Calu3 (cell line): ENCODE measurements at places on chromosomes 16 and 17. TPM values are rescaled to one million over a fixed set of nuclear protein-coding genes. Genes with fewer than 3 reads are reported as not detected.
A peak's percentile ranks its signal among the peaks of the same experiment; 100 is the strongest.

DNA sequence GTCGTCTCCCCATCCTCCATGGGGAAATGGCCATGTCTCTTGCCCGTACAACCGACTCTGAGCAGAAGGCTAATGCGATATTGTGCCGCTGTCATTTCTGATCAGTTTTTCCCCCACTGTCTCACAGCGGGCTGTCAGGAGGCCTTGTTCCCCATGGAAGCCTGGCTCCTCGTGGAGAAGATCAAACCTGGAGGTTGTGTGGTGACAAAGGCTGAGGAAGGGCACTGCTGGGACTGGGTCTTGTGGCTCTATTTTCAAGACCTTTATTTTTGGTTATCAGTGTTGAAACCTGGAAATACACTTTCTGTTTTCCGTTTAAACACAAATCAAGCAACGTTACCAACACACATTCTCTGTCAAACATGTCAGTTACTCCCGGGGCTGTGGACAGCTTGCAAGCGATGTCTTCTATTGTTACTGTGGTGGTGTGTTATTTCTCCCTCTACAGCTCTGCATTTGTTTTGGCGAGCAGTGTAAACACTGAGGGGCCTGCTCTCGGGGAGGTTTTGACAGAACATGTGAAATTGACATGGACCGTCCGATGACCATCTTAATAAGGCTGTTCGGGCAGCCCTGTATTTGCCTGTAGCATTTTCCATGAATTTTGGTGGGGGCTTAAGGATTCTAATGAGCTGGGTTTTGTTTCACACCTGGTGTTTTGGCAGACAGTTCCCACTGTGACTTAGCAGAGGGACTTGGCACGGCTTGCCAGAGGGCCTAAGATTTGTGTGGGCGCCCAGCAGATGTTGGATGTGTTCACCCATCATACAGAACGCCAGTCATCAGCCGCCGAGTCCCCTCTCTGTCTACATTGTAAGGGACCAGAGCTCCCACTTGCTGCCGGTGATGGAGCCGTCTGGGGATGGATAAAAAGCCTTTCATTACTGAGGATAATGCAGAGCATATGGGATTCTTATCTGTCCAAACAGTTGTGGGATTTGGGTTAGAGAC, 12.5 kb downstream of the RBFOX1 start:
- DNase-seq, result no peak
- no peak overlapping the region for H3K4me3 ChIP-seq
- no peaks in the 10 kb centered on the region for H3K27me3 ChIP-seq
- no peak overlapping the region for H3K27ac ChIP-seq
- H3K4me1 ChIP-seq, result no peaks in the 10 kb centered on the region
- no peaks in the 10 kb centered on the region for H3K36me3 ChIP-seq

The CCDC40 gene
- 9.9 and 13.3 TPM in 2 replicates for total RNA-seq

- peaks cover 76% of the 10 kb centered on the region for H3K36me3 ChIP-seq
- peak within 1 kb of the TSS; percentile 73 for H3K4me3 ChIP-seq
- H3K4me1 ChIP-seq, result peaks cover 27% of the 10 kb centered on the region
- H3K27me3 ChIP-seq, result no peaks in the 10 kb centered on the region
These were observed at the start of gene CTDNEP1 for GRCh38 chr17:7251661-7252175. Gene CTDNEP1 (minus strand): TSS chr17:7251734. CDS start chr17:7251296, 438 bp downstream.

The CIITA gene
- total RNA-seq, result 16.3 and 22.4 TPM in 2 replicates

DNA sequence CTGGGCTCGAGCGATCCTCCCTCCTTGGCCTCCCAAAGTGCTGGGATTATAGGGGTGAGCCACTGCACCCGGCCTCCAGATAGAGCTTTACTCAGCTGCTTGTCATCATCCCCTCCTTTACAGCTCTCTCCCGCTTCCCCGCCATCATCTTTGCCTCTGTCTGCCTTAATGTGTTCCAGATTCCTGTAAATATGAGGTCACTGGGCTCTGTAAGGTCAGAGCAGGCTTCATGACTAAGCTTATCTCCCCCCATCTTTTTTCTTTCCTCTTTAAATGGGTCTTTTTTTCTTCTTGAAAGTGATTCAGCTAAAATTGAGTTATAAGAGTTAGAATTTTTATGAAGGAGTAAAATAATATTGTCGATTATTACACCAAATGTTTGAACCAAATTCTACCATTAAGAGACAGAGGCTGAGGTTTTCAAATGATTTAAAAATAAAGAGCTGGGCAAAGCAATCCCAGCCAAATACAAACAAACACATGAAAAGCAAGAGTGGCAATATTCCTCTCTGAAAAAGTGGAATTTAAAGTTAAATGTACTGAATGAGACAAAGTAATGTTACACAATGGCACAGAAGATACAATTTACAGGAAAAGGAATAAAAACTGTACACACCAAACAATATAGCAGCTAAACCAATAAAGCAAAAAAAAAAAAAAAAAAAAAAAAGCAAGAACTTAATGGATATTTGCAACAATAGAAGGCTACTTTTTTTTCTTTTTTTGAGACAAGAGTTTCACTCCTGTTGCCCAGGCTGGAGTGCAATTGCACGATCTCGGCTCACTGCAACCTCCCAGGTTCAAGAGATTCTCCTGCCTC, 62.1 kb downstream of the CRISPLD2 start:
- no peaks in the 10 kb centered on the region for H3K27me3 ChIP-seq
- H3K27ac ChIP-seq, result no peak overlapping the region
- H3K4me3 ChIP-seq, result no peak overlapping the region
- H3K36me3 ChIP-seq, result peaks cover 5% of the 10 kb centered on the region
- peaks cover 23% of the 10 kb centered on the region for H3K4me1 ChIP-seq
- no peak for DNase-seq

The GRB7 gene
- total RNA-seq, result 2,531 and 2,746 TPM in 2 replicates

GRCh38 chr16:88014954-88015805, 63.9 kb downstream of the BANP start:
- no peaks in the 10 kb centered on the region for H3K4me1 ChIP-seq
- H3K27me3 ChIP-seq, result no peaks in the 10 kb centered on the region
- H3K4me3 ChIP-seq, result no peak overlapping the region

DNA sequence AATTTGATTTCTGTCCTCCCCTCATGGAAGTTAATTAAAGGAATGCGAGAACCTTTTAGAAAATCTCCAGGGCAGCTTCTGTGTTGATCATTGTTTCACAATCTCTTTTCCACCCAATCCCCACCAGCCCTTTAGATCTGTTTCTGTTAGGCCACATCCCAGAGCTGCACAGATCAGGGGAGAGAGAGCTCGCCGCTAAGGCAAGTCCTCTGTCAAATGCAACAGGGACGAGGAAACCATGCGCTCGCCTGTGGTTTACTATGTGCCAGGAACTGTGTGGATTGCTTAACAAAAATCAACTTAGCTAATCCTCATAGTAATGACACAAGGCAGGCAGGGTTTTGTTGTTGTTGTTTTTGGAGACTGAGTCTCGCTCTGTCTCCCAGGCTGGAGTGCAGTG, 115.4 kb downstream of the SALL1 start:
- no peak for DNase-seq
- no peak overlapping the region for H3K27ac ChIP-seq
- no peaks in the 10 kb centered on the region for H3K4me1 ChIP-seq

DNA sequence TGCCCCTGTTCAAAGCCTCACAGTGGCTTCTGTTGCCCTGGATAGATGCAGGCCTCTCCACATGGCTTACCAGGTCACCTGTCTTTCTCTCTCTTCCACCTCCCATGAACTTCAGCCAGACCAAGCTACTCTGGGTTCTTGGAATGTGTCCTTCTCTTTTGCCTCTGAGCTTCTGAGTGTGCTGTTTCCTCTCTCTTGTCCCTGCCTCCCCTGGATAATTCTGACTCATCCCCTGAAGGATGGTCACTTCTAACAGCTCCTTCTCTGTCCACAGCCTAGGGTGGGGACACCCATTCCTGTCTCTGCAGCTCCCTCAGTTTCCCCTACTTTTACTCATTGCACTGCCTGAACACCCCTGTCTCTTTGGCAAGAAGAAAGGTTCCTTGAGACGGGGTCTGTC, 2.9 kb downstream of the GUCY2D start:
- H3K27me3 ChIP-seq, result peaks cover 75% of the 10 kb centered on the region
- no peak for DNase-seq
- H3K4me3 ChIP-seq, result no peak overlapping the region
- no peak overlapping the region for H3K27ac ChIP-seq

The TMEM100 gene
- not detected in 2 replicates for total RNA-seq

DNA sequence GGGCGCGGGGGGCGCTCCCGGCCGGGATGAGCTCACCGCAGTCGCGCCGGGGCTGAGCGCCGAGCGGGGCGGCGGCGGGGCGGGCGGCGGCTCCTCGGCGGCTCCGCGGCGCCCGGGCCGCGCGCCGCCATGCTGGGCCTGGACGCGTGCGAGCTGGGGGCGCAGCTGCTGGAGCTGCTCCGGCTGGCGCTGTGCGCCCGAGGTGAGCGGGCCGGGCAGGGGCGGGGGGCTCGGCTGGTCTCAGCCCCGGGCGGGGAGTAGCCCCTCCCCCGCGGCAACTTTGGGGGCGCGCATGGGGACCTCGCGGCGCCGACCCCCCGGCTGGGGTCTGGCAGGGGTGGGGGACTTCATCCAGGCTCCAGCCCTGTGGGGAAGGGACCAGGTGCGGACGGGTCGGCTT, at the start of gene ARHGDIG:
Gene ARHGDIG (plus strand): TSS at position 40 of the 400 bp plus-strand sequence. CDS start 90 bp downstream, at position 130.
- H3K27me3 ChIP-seq, result peaks cover 41% of the 10 kb centered on the region
- peaks cover 6% of the 10 kb centered on the region for H3K36me3 ChIP-seq
- DNase-seq, result no peak
- H3K27ac ChIP-seq, result no peak within 1 kb of the TSS
- peaks cover 9% of the 10 kb centered on the region for H3K4me1 ChIP-seq

GRCh38 chr17:78789663-78790181, 7.6 kb upstream of the CYTH1 start:
- H3K27ac ChIP-seq, result no peak overlapping the region
- H3K27me3 ChIP-seq, result no peaks in the 10 kb centered on the region
- peaks cover 34% of the 10 kb centered on the region for H3K36me3 ChIP-seq
- no peak overlapping the region for H3K4me3 ChIP-seq

The CORO1A gene
- 11.1 and 12.9 TPM in 2 replicates for total RNA-seq

- no peak overlapping the region for H3K27ac ChIP-seq
- DNase-seq, result no peak
- H3K27me3 ChIP-seq, result no peaks in the 10 kb centered on the region
- H3K4me3 ChIP-seq, result no peak overlapping the region
- H3K36me3 ChIP-seq, result peaks cover 36% of the 10 kb centered on the region
- peaks cover 13% of the 10 kb centered on the region for H3K4me1 ChIP-seq
These were observed 2.5 kb downstream of the CORO1A start for GRCh38 chr16:30185683-30186421.

The SLC12A3 gene
- not detected in 2 replicates for total RNA-seq

DNA sequence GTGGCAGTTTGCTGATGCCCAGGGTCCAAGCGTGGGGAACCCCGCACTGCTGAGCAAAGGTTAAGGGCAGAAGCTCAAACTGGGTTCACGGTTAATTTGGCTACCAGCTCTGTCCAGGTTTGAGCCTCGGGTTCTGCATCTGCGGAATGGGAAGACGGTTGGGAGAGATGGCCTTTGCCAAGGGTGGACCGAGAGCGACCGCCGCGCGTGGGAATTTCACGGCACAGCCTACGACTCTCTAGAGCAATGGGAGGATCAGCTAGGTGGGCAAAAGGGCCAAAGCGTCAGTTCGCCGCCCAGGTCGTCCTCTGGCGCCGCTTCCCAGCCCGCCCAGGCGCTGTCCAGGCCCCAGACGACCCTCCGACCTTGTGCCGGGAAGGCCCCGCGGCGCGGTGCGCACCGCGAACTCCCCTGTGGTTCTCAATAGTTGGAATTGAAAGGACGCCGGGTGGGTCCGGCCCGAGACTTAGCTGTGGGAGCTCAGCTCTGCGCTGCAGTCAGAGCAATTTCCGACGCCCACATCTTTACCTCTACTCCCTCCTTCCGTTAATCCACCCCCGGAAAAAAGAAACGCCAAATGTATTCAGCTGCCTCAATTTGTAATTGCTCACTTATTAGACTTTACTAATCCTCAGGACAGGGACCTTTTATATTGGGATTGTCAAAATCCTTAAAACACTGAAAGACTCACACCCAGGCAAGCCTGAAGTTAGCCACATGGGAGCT, 2.5 kb upstream of the HS3ST3B1 start:
- DNase-seq, result no peak
- no peak overlapping the region for H3K4me3 ChIP-seq
- peaks cover 12% of the 10 kb centered on the region for H3K4me1 ChIP-seq
- H3K27me3 ChIP-seq, result peaks cover 69% of the 10 kb centered on the region
- H3K27ac ChIP-seq, result no peak overlapping the region

GRCh38 chr16:72939247-72939646, 108.7 kb downstream of the ZFHX3 start:
- peaks cover 7% of the 10 kb centered on the region for H3K36me3 ChIP-seq
- H3K27ac ChIP-seq, result no peak overlapping the region
- no peaks in the 10 kb centered on the region for H3K27me3 ChIP-seq
- no peak overlapping the region for H3K4me3 ChIP-seq
- H3K4me1 ChIP-seq, result peaks cover 73% of the 10 kb centered on the region

- H3K36me3 ChIP-seq, result no peaks in the 10 kb centered on the region
- no peaks in the 10 kb centered on the region for H3K27me3 ChIP-seq
- no peak overlapping the region for H3K4me3 ChIP-seq
- no peak for DNase-seq
- H3K4me1 ChIP-seq, result no peaks in the 10 kb centered on the region
- no peak overlapping the region for H3K27ac ChIP-seq
These were observed 143.7 kb downstream of the ZNF18 start for GRCh38 chr17:11853321-11854151.

The CAMKK1 gene
- total RNA-seq, result 1.4 and 1.7 TPM in 2 replicates

DNA sequence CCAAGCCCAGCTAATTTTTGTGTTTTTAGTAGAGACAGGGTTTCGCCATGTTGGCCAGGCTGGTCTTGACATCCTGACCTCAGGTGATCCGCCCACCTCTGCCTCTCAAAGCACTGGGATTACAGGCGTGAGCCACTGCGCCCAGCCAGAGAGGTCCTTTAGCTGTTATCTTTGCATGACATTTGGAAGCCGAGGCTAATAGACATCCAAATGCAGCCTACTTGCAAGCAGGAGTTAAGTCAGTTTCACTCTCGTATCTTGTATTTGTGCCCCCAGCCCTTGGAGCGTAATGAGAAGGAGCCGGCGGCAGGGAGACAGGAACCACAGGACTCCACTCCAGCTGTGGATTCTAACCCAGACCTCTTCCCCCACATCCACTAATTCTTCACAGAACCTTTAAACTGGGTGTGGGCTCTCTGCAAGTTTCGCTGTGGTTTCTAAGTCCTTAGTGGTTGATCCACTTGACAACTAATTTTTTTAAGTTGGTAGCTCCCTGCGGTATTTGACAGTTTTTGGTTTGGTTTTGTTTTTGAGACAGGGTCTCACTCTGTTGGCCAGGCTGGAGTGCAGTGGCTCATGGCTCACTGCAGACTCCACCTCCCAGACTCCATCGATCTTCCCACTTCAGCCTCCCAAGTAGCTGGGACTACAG, 3.1 kb upstream of the CYTH1 start:
- peaks cover 2% of the 10 kb centered on the region for H3K4me1 ChIP-seq
- H3K36me3 ChIP-seq, result peaks cover 38% of the 10 kb centered on the region
- H3K27ac ChIP-seq, result no peak overlapping the region
- no peaks in the 10 kb centered on the region for H3K27me3 ChIP-seq

GRCh38 chr17:35345926-35346771, 27.3 kb downstream of the SLFN11 start:
- peaks cover 8% of the 10 kb centered on the region for H3K36me3 ChIP-seq
- peak overlapping the region; percentile 73 for H3K4me3 ChIP-seq
- H3K27ac ChIP-seq, result no peak overlapping the region
- peak; percentile 5 for DNase-seq
- peaks cover 16% of the 10 kb centered on the region for H3K4me1 ChIP-seq
- H3K27me3 ChIP-seq, result peaks cover 17% of the 10 kb centered on the region

The WSCD1 gene
- total RNA-seq, result 0.45 and 1.8 TPM in 2 replicates

- no peak overlapping the region for H3K27ac ChIP-seq
- peak; percentile 85 for DNase-seq
- H3K4me3 ChIP-seq, result no peak overlapping the region
- peaks cover 29% of the 10 kb centered on the region for H3K4me1 ChIP-seq
- no peaks in the 10 kb centered on the region for H3K27me3 ChIP-seq
These were observed 83.7 kb downstream of the N4BP1 start for GRCh38 chr16:48526058-48526957.

The BAIAP3 gene
- total RNA-seq, result 2.4 and 7.0 TPM in 2 replicates
